SJSA1 (cell line): ENCODE measurements at places on chromosomes 1 and 21.
A peak's percentile ranks its signal among the peaks of the same experiment; 100 is the strongest.

DNA sequence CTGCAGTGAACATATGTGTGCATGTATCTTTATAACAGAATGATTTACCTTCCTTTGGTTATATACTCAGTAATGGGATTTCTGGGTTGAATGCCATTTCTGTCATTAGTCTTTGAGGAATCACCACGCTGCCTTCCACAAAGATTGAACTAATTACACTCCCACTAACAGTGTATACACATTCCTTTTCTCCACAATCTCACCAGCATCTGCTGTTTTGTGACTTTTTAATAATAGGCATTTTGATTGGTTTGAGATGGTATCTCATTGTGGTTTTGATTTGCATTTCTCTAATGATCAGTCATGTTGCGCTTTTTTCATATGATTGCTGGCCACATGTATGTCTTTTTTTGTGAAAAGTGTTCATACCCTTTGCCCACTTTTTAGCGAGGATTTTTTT lies 680.5 kb downstream of the PTPRC start:
- H3K4me1 ChIP-seq, result no peaks in the 10 kb centered on the region
- H3K36me3 ChIP-seq, result no peaks in the 10 kb centered on the region
- H3K27me3 ChIP-seq, result no peaks in the 10 kb centered on the region
- no peak overlapping the region for H3K4me3 ChIP-seq

- no peaks in the 10 kb centered on the region for H3K27me3 ChIP-seq
- H3K4me1 ChIP-seq, result peaks cover 29% of the 10 kb centered on the region
- DNase-seq, result no peak
- no peak overlapping the region for H3K4me3 ChIP-seq
Measured at GRCh38 chr1:9179463-9180110, 50.7 kb upstream of the GPR157 start.

DNA sequence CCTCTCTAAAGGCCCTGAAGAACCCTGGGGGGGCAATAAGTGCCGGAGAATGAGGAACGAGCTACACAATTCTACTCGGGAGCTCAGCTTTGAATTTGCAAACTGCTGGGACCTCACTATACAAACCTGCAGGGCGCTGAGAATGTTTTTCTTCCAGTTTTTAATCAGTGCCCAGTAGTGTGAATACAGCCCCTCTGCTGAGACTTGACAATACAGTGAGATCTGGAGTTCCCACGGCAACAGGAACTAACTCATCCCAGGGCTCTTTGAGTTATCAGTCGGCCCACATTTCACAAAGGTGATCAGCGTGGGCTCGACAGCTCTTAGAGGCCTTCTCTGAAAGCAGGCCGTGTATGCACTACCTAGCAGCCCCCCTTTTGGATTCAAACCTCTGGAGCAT lies 41.7 kb downstream of the TMEM53 start:
- DNase-seq, result peak; percentile 50
- peak overlapping the region; percentile 95 for H3K27ac ChIP-seq
- H3K4me3 ChIP-seq, result peak overlapping the region; percentile 99
- peaks cover 24% of the 10 kb centered on the region for H3K4me1 ChIP-seq
- peaks cover 56% of the 10 kb centered on the region for H3K36me3 ChIP-seq
- no peaks in the 10 kb centered on the region for H3K27me3 ChIP-seq

GRCh38 chr1:228837817-228838716 lies 102.8 kb downstream of the RHOU start:
- H3K27me3 ChIP-seq, result no peaks in the 10 kb centered on the region
- peaks cover 74% of the 10 kb centered on the region for H3K4me1 ChIP-seq
- H3K36me3 ChIP-seq, result no peaks in the 10 kb centered on the region
- H3K4me3 ChIP-seq, result no peak overlapping the region
- peak overlapping the region; percentile 67 for H3K27ac ChIP-seq
- DNase-seq, result peak; percentile 96

- H3K27me3 ChIP-seq, result no peaks in the 10 kb centered on the region
- no peak overlapping the region for H3K27ac ChIP-seq
- H3K4me3 ChIP-seq, result no peak overlapping the region
- no peaks in the 10 kb centered on the region for H3K36me3 ChIP-seq
- peaks cover 4% of the 10 kb centered on the region; the same call in 1 of the 2 replicates for H3K4me1 ChIP-seq
Measured at GRCh38 chr1:6513320-6513801, 21.9 kb upstream of the PLEKHG5 start.

DNA sequence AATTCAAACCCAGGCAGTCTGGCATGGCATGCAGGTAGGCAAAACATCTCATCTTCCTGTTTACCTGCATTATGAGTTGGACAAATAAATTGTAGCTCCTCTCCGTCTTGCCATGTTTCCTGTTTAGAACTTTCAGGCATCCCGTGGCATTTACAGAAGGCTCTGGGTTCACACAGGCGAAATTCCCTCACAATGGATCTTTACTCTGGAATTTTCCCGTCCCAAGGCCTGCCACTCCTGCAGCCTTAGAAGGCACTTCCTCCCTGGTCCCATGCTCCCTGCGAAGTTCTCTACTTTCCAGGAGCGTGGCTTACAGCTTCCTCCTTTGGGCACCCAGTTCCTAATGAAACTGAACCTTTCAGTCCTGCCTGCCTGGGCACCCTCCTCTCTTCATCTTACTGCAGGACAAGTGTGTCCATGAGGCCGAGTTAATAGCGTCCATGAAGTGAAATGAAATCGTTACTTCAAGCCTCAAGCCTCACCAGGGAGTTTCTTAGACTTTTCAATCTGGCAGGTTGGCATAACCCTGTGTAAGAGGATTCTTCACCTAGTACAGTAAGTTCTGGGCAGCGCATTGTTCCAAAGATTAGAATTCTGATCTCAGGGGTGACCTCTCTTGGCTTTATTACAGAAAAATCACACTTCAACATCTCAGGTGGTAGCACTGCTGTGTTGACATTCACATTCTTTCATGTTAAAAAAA lies 36.8 kb upstream of the AHCYL1 start:
- no peaks in the 10 kb centered on the region for H3K27me3 ChIP-seq
- H3K4me3 ChIP-seq, result no peak overlapping the region
- no peak for DNase-seq
- H3K4me1 ChIP-seq, result no peaks in the 10 kb centered on the region
- H3K36me3 ChIP-seq, result no peaks in the 10 kb centered on the region

- H3K4me1 ChIP-seq, result 0 out of 2 replicates have a peak, but pooled peaks cover 4% of the 10 kb centered on the region
- DNase-seq, result no peak
- H3K27me3 ChIP-seq, result peaks cover 7% of the 10 kb centered on the region
- no peak overlapping the region for H3K4me3 ChIP-seq
- no peak overlapping the region for H3K27ac ChIP-seq
Measured at GRCh38 chr1:111911061-111911460, 78.4 kb downstream of the KCND3 start.
